ENCODE measurements at places on chromosomes 7 and 10.

DNA sequence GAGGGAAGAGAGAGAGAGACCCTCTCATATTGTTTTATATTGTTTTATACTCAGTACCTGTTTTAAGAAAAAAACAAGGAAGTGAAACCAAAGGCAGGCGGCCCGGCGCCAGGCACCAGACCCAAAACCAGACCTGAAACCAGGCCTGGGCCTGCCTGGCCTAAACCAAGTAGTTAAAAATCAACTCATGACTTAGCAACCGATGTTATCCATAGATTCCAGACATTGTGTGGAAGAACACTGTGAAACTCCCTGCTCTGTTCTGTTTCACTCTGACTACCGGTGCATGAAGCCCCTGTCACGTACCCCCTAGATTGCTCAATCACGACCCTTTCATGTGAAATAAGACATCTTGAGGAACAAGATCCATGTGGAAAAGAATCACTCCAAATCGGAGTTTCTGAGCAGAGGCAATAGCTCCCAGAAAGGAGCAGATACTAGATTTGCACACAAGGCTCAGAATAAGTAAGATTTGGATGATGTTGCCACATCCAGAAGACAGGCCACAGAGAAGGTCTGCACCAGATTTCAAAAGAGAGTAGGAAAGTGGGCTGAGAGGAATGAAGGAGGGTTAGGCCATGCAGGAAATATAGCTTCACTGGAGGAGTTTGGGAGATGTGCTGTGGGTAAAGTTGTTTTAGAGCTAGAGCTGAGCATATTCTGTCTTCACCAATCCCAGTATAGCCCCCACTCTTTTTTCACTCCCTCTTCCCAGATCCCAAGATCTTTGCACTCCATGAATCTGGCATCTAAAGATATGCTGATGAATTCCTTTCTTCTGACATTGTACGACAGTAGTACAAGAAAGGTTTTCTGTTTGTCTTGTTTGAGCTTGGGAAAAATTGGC is 8.8 kb upstream of the ZNF248 start:
- DNase-seq: no peak

- no peak for DNase-seq
Measured at GRCh38 chr10:121556918-121557573, 41.2 kb downstream of the FGFR2 start.

DNA sequence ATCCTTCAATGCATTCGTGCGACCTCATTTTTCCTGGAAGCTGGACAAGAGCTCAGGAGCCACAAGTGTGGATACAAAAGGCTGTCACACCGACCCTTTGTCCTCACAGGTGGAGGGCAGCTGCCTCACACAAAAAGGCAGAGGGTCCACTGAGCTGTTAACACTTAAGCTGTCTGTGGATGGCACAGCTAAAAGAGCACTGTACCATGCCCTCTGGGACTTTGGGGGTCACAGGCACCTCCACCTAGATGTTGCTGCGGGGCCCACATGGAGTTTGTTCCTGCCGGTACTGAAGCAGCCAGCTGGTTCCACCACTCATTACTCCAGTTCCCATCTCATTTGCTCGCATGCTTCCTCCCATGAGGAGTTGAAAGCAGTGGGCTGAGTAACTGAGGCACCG is 57.0 kb downstream of the STRA8 start:
- no peak for DNase-seq

GRCh38 chr7:131586259-131586658 is 29.8 kb upstream of the PODXL start:
- DNase-seq: no peak

GRCh38 chr10:62769574-62770242 is 34.8 kb upstream of the ADO start:
- no peak for DNase-seq

- DNase-seq: no peak
Measured at GRCh38 chr7:157717211-157718174, 380.7 kb downstream of the DNAJB6 start.

GRCh38 chr7:34064519-34065158 is 159.3 kb downstream of the BMPER start:
- DNase-seq: no peak

- no peak for DNase-seq
Measured at GRCh38 chr10:91032611-91033206, 111.8 kb upstream of the ANKRD1 start.

DNA sequence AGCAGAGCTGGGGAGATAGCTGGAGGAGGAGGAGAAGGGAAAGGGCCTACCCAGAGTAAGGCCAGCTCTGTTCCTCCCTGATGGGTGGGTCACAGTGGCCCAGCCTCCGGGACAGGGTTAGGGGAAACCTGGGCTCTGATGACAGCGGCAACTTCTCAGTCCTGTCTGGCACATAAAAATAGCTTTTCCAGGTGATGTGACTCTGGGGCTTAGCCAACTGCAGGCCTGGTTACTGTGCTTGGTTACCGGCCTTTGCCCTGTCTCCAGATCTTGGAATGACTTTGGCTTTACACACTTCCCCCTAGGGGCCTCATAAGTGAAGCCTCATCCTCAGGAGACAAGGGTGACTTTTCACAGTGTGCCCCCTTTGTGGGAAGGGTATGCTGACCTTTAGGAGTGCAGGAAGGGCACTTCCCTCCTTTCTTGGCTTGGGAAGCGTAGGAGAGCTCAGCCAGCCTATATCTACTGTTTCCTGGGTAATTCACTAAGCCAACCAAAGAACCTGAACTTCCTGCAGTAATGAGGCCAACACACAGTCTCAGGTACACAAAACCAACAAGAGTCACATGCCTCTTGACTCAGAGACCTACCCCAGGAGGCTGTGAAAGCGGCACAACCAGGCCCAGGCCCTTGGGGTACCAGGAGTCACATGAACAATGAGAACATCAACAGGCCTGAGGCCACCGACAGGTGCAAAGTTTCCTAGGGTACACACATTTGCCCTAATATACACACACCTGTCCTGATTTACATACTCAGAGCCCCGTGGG is 11.7 kb upstream of the HILPDA start:
- DNase-seq: peak; percentile 55

DNA sequence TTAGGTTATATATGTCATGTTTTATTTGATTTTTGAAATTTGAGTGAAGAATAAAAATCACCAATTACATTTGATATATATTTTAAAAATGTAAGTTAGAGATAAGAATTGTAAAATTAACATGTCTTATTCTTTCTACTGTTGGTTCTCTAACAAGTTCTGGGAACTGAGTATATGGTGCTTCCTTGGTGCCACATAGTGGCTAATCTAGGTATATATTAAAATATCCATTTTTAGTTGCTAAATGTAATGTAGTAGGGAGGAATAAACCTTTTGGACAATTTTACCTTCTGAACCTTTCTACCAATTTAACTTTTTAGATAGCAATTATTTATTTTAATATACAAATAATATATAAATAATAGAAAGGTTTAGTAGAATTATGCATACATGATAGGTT is 17.5 kb downstream of the CFAP69 start:
- no peak for DNase-seq

- DNase-seq: no peak
Measured at GRCh38 chr10:23174074-23174976, 17.8 kb upstream of the PTF1A start.

DNA sequence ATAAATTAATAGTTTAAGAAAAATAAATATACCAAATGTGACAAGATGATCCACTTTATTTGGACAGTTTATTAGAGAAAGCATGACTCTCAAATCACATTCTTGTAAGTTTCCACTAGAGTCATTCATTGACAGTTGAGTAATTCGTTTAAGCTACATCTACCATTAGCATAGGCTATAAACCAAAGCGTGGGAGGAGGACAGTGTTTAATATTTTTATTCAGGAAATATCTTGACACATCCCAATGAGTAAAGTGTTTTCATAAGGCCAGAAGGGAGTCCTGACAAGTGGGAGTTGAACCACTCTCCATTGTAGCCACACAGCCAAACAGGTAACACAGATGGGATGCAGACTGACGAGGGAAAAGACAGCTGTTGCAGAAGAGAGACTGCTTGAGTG is 386.5 kb upstream of the SEMA3D start:
- DNase-seq: no peak

GRCh38 chr7:19939746-19940145 is 166.3 kb upstream of the TMEM196 start:
- DNase-seq: no peak

GRCh38 chr7:104825099-104825498 is 188.9 kb upstream of the KMT2E start:
- DNase-seq: no peak

- DNase-seq: no peak
Measured at GRCh38 chr10:101158459-101159058, 27.5 kb downstream of the TLX1 start.

DNA sequence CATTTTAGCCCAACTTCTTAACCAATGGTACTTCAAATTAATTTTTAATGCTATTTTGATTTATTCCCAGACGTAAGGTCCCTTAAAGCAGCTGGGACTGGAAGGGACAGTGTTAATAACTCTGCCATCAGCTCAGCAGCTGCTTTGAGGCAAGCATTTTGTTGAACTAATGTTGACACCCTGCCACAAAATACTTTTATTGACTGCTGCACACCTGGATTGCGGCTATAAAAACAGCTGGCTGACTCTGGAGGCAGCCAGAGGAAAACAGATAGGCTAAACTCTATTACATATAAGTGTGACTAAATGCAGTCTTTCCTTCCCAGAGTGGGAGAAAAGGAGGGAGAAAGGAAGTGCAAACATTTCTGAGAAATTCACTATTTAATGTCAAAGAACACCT is 77.6 kb downstream of the ETV1 start:
- DNase-seq: no peak

- no peak for DNase-seq
Measured at GRCh38 chr7:100127866-100128636, 1.3 kb downstream of the MBLAC1 start.

- no peak for DNase-seq
Measured at GRCh38 chr7:27188386-27189294, 3.6 kb upstream of the HOXA11 start.

DNA sequence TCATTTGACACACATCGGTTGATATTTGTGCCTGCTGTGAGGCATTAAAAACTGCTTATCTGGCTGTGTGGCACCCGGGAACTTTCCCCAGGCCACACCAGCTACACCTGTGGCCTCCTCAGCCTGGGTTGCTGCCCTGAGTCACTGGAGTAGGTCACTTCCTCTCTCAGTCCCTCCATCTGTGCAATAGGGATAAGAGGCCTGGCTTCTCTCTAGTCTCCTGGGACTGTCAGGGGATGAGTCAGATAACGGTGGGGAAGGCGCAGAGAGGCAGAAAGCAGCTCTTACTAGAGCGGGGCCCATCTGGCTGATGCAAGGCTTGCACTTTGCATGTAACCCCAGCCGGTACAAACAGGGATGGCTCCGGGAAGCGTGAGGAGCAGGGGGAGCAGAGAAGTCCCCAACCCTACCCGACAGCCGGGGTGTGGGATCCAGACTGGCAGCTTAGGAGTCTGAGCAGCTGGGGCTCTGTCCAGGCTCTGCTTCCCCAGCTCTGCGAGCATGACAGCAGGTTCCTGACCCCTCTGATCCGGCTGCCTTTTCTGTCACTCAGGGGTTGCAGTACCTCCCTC is 34.0 kb downstream of the DNAJB12 start:
- no peak for DNase-seq

DNA sequence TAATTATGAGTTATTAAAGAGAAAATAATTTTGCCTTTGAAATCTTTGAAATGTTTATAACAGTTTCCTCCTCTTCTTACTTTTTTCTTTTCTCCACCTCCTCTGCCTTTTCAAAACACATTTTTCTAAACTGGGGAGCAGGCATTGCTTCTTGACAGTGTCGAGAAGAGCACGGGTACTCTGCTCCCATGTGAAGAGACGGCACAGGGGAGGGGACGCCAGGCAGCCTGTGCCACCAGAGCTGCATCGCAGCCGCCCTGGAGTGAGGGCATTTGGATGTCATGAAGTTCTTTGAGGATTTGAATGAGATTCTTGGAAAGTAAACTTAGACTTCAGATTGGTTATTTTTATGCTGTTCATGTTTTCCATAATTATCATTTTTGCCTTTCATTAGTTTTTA is 149.7 kb downstream of the ACTR3B start:
- no peak for DNase-seq

GRCh38 chr7:63067897-63068585 is 930.6 kb upstream of the ZNF722 start:
- DNase-seq: no peak

GRCh38 chr10:123561141-123561440 is 105.1 kb upstream of the GPR26 start:
- no peak for DNase-seq

DNA sequence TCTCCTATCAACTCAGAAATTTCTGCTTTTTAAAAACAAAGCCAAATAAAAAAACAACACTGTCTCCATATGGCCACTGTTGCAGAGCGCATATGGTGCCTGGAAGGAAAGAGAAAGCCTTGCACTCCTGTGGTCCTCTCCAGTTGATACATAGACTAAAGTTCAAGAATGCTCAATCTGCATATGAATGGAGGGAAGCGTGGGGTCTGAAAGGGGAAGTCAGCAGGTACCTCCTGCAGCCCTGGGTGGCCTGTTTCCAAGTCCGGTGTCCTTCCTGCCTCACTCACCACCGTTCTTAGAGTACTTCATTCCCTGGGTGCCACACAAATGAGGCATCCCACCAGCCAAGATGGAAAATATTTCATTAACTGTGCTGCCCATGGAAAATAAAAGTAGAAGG is 138.3 kb upstream of the PALS2 start:
- no peak for DNase-seq

DNA sequence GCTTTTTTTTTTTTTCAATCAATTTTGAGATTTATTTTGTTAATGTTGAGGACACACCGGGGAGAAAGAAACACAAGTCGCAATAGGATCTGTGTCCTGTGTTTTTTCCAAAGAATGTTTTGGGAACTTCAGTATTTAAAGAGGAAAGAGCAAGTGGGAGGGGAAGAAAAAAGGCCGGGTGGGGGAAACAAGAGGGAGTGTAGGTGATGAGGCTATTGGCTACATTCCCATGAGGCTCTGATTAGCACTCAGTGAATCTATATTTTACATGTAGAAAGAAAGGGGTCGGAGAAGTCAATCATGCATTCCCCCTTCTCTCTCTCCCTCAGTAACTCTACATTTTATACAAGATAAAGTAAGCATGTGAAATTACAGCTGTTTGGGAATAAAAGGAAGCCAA is 4.1 kb downstream of the ZNF680 start:
- DNase-seq: no peak

DNA sequence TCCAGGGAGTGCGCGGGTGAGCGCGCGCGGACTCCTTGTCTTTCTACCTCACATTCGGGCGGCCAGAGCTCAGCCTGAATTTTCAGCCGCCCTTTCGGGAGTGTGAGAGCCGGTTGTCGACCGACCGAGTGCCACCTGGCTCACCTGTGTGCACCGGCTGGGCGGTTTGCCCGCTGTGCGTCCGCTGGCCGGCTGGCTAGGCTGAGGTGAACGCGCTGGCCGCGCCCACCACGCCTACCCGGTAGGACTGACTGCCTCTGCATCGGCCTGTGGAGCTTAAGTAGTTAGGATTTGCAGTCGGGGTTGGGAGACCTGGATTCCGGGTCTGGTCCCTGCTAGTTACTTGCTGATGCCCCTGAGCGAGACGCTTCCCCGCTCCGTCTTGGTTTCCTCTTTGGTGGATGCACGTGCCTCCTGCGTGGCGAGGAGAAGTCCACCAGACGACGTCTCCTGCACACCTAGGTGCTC is 553 bp downstream of the TSPAN15 start:
- no peak for DNase-seq

DNA sequence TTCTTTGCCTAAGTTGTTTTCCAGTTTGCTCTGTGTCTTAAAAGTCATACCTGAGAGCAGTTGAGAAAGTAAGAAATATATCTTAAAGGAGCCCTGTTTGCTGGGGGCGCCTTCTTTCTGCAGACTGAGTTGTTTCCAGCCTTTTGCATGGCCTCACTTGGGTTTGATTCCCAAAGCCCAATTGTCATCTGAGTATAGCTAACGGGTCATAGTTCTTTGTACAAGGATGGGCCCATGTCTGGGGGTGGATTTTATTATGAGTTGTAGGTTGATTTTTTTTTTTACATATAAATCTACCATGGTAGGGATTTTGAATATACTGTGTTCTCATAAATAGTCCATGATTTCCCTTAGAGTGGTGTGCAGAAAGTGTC is 318.7 kb upstream of the LRGUK start:
- DNase-seq: no peak

Measured in COR-L47 (cell line).